Motor neuron (in vitro differentiated cells): ENCODE measurements at places on chromosomes 3 and 15. TPM values are rescaled to one million over a fixed set of nuclear protein-coding genes. Genes with fewer than 3 reads are reported as not detected.

GRCh38 chr3:122825460-122825859 lies 30.6 kb downstream of the SLC49A4 start:
- ATAC-seq, result no peak

- ATAC-seq, result no peak
Measured at GRCh38 chr3:184804801-184805200, 7.2 kb upstream of the VPS8 start.

DNA sequence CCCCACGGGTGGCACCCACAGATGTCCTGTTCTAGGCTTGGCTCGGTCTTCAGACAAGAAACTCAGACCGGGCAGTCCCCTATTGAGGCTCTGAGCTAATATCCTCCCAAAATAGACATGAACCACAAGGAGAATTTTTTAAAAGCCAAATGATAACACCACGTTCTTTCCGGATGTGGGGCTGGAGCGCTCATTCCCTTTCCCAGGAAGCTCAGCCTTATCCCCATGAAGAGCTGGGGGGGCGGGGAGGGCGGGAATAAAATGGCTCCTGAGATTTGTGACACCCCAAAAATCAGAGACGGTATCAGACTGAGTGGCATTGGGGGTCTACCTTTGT lies 1.1 kb downstream of the SLC6A1 start:
- no peak for ATAC-seq

DNA sequence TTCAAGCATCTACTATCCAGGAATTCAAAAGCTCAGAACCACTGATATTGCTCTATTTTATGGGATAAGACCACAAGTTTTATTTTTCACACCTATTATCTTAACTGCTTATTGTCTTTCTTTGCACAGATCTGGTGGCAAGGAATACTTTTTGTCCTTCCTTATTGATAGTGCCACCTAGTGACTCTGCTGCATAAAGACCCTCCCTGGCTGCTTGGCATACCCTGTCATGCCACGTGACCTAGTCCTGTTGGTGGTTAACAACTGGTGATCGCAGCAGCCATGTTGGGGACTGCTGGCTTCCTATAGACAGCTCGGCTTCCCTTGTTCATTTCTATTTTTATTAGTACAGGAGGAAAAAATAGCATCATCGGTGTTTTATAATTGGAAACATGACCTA lies 236.3 kb downstream of the MEX3B start:
- no peak for ATAC-seq

DNA sequence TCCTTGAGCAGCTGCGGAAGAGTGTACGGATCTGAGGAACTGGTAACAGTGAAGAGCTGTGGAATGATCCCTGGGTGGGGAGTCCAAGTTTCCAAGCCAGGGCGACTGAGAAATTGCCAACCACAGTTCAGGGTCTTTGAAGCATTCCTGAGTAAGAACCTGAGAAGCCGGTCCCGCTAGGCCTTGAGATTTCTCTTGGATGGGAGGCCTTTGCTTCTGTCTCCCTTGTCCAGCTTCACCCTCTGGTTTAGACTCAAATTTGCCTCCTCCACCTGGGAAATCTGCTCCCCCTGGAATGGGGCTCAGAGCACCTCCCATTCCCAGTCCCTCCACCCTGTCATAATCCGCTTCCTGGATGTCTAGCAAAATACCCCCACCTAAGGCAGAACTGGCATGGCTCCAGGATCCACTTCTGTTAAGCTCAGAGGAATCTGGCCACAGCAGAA lies 127.7 kb upstream of the DLG1 start:
- no peak for ATAC-seq

GRCh38 chr15:31325595-31326155 lies 960 bp upstream of the KLF13 start:
- peak; percentile 2 for ATAC-seq

- peak; percentile 95 for ATAC-seq
Measured at GRCh38 chr3:66789580-66790237, 208.4 kb upstream of the KBTBD8 start.

GRCh38 chr3:115943579-115943978 lies 320.3 kb downstream of the GAP43 start:
- no peak for ATAC-seq

DNA sequence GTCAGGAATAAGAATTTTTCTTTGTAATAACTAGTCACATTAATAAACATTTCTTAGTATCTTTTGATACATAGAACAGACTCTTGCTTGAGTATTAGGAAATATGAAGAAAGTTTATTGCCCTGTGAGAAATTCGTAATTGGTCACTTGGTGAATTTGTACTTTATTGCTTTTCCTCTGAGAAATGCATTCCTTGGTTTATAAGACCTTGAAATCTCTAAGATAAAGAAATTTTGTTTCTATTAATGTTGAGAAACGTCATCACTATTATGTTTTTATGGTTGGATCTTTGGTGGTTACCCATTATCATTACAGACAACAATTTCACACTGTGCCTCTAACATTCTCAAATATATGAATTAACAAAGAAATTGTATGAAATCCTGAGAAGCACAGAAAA lies 652.0 kb upstream of the NECTIN3 start:
- ATAC-seq, result no peak

DNA sequence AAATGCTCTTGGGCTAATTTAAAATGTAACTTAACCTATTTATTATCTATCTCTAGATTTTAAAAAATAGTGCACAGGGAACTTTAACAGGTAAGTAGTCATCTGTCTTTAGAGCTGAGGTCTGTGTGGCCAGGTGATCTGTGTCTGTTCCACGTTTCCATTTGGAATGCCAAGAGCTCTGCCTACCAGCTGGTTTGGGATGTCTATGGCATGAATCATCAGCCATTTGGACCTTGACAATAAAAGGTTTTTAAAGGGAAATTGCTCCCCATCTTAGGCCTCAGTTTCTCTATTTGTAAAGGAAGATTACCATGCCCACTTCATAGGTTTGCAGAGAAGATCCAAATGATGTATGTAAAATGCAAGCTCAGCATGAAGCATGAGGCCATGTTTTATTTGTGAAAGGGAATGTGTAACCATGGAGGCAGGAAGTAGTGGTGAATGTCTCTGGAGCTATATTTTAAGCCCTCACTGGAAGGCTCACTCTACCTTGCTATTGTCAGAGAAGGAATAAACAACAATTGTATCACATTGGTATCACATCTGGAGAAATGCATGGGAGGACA lies 548.1 kb upstream of the LMCD1 start:
- no peak for ATAC-seq

GRCh38 chr3:48716982-48717746 lies at the start of gene IP6K2:
Gene IP6K2, minus strand, starts transcription at chr3:48717221. Its CDS starts 21,930 bp downstream, at chr3:48695291.
- peak; percentile 99 for ATAC-seq

DNA sequence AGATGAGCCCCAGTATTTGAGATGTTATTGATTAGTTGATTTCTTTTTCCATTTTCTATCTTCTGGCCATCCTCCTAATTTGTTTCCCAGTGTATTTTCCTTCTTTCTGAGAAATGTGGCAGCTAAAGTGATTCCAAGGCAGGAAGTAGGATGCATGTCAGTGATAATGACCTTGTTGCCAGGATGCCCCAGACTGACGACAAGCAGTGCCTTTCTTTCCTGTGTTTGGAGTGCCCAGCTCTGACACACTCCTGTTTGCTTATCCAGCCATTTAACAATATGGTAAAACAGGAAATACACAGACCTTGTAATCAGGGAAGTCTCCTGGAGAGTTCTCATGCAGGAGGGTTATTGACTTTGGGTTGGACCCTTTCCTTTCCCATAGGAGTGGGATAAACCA lies 20.4 kb downstream of the TMOD2 start:
- ATAC-seq, result no peak

DNA sequence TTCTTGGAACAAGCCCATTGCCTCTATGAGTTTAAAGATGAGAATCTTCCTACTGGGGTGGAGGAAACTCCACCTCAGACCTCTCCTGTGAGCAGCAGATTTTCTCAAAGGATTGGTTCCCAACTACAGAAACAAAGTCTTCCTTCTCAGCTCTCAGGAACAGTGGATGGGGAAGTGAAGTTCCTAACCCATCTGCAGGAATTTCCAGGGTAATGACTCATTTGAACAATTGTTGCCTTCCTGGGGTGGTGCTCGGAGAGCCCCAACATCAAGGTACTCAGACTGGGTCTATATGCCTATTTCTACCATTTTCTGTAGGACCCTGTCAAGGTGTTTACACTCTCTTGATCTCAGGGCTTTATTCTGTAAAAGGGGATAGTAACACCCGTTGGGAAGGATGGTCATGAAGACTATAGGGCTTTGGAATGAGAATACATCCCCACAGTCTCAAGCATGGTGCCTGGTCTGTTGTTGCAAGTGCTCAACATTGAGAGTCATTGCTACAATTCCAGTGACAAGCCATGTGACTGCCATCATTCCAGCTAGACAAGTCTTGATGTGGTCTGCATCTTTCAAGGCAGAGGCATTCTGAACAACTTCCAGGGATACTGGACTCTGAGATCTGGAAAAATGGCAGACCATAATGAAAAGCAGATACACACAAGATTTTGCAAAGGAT lies 33.0 kb downstream of the TRIM42 start:
- ATAC-seq, result no peak

DNA sequence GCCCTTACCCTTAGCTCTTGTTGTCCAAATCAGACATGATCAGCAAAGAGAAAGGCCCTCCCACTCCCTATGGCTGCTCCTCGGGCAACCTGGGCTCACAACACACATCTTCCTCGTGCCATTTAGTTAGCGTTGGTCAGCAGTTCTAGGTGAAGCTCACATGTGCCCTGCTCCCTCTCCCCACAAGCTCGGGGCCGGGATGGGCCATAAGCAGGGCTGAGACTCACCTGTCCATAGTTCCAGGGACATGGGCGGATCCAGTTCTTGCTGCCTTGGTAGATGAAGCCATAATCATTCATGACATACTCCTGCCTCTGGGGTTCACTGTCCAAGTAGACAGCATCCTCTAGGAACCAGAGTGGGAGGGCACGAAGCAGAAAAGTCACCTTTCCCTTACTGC lies 10.4 kb downstream of the TGM5 start:
- ATAC-seq, result no peak

DNA sequence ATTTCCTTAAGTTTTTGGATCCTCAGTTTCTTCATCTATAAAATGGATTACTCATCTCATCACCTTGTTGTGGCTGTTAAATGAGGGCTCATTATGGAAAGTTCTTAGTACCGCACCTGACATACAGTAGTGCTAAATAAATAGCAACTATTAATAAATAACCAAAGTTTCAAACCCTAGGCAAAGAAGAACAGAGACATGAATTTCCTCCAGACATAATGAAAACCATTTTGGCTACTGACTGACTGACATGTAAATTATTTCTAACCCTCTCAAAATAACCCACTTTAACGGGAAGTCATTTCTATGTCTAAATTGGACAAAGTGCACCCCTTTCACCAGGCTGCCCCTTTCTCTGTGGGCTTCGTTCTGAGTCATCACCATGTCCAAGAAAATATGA lies 17.4 kb upstream of the KLHL6 start:
- no peak for ATAC-seq

GRCh38 chr3:171282041-171282440 lies 178.2 kb downstream of the TNIK start:
- ATAC-seq, result no peak

DNA sequence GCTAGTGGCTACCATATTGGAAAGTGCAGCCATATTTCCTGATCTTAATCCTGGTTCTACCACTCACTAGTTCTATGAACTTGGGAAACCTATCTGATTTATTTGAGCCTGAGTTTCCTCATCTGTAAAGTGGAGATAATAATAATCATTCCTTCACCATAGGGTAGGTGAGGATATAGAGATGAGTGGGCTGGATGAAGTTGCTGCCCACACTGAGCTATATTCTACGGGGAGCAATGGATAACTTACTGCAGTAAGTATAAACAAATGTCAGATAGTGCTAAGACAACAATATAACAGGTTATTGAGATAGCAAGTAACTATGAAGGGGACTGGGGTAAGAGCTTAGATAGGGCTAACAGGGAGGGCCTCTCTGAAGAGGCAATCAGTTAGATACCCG lies 251.5 kb upstream of the ADAMTS9 start:
- ATAC-seq, result no peak

GRCh38 chr3:51330046-51330445 lies 55.0 kb upstream of the MANF start:
- ATAC-seq, result no peak

DNA sequence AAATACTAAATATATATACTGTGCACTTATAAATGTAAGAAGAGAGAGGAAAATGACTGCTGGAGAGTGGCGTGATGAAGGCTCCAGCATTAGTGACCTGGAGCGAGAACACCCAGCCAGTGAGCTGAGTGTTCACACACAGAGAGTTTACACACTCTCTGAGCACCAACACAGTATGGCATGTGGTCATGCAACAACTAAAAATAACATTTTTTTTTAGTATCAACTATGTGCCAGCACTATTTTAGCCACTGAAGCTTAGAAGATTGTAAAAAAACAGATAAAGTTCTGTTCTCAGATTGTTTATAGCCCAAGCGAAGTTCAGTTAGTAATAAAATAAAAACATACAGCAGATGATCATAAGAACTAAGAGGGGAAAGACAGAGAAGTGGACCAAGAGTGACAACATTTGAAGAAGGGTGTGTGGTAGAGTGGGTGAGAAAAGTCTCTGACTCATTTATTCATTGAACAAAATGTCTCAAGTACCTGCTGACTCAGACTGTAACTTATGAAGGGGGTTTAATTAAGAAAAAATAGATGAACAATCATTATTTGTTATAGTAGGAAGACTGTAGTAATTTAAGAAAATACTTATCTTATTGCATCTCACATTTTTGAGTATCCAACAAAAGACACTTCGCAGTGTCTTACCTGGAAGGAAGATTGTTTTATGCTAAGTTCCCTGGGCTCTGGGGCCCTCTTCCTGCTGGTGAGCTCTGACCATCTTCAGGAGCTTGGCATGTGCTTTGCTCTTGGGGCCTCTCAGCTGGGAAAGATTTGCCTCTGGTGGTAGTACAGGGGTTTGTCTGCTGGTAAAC lies 43.8 kb downstream of the GAP43 start:
- ATAC-seq, result no peak

GRCh38 chr3:115397433-115397832 lies 225.9 kb upstream of the GAP43 start:
- ATAC-seq, result no peak

DNA sequence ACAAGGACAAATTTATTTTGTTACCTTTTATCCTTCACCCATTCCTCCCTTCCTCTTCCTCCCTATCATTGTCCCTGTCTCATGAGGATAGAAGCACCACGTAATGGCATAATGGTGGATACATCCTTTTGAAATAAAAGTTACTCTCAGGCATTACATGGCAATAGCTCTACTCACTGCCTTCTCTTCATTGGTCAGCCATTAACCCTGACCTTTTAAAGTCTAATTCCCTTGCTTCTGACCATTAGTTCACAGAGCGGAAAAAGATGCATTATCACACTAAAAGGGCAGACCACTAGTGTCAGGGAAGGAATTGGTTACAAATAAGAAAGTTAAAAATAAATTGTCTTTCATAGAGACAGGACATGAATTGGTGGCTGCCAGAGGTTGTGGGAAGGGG lies 54.6 kb upstream of the EIF1B start:
- ATAC-seq, result no peak

CFAP161 gene
- 0.14 and 0.19 TPM in 2 replicates for total RNA-seq

LNP1 gene
- total RNA-seq, result 12.3 and 13.4 TPM in 2 replicates

XXYLT1 gene
- 17.9 and 19.8 TPM in 2 replicates for total RNA-seq

MYH15 gene
- total RNA-seq, result 0.71 and 0.87 TPM in 2 replicates

GRK7 gene
- 0.05 and 0.13 TPM in 2 replicates for total RNA-seq

CYP11A1 gene
- total RNA-seq, result 2.3 and 3.1 TPM in 2 replicates

PIERCE2 gene
- 5.4 and 9.1 TPM in 2 replicates for total RNA-seq

ASB14 gene
- 1.4 and 1.9 TPM in 2 replicates for total RNA-seq

GRM2 gene
- total RNA-seq, result 6.4 and 6.8 TPM in 2 replicates

CPN2 gene
- 0.15 and 0.16 TPM in 2 replicates for total RNA-seq

DYNLT2B gene
- 11.4 and 18.6 TPM in 2 replicates for total RNA-seq

RBP2 gene
- 1.3 and 3.3 TPM in 2 replicates for total RNA-seq

WDR93 gene
- total RNA-seq, result 0.13 and 0.18 TPM in 2 replicates

IGDCC3 gene
- total RNA-seq, result 34.1 and 35.1 TPM in 2 replicates

ACP3 gene
- total RNA-seq, result not detected in 2 replicates
